ENCODE measurements at places on chromosomes 2 and 18.

DNA sequence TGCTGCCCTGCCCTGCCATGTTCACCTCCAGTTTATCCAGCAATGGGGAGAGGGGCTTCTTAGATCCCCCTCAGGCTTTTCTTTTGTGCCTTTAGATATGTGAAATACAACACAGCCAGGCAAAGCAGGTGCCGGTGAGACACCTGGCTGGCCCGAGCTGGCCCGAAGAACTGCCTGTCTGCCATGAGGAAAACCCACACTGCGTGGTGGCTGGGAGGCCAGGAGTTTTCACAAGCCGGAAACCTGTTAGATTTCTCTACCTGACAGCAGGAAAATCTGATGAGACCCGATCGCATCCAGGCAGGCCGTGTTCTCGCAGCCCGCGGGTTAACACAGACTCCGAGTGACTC is 5.7 kb upstream of the GAL3ST2 start:
- DNase-seq: no peak

DNA sequence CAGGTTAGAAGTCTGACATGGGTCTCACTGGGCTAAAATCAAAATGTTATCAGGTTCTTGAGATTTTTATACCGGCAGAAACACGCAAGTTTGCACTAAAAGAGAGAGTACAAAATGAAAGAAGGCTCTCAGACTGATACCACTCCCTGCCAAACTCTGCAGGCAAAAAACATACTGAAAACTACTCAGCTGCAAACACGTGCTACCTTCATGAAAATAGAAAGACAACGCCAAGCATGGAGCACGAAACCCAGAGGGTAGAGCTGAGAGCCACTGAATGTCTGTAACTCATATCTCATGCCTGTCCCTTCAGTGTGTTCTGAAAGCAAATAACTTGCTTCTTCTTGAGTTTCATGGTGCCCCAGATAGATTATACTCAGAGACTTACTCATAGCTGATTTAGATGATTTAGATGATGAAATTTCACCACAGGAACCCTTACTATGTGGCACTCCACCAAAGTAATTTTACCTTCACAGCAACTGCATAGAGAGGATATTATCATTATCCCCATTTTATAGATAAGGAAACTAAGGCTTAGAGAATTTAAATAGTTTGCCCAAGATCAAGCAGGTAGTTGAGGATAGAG is 313.0 kb upstream of the SLC39A10 start:
- no peak for DNase-seq

DNA sequence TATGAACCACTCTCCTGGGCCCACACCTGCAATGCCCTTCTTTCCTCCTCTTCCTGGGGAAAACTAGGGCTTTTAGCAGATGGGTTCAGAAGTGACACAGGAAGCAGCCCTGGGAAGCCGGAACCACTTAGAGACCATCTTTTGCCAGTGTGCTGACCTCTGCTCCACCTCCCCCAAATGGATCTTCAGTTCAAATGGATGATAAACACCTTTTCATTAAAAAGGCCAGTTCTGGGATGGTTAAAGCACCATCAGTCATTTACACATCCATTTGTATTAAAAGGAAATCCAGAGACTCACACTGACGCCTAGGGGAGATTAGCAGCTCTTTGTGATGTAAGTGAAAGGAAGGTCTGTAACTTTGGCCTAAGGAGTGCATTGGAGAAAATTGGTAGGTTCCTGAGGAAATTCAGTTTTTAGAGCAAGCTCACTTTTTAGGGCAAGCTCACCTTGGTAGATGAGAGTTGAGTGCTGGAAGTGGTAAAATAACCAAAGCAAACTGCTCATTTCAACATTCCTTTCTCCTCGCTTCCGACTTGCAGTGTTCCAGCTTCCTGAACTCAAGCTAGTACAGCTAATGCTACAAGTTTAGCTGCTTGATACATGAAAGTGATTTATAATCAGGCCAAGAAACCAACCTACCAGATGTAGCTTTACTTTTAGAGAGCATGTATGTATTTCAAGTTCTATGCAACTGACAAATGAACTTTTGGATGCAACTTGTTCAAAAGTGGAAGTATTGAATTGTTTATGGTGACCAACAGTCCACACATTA is 47.7 kb downstream of the ACTR2 start:
- no peak for DNase-seq

DNA sequence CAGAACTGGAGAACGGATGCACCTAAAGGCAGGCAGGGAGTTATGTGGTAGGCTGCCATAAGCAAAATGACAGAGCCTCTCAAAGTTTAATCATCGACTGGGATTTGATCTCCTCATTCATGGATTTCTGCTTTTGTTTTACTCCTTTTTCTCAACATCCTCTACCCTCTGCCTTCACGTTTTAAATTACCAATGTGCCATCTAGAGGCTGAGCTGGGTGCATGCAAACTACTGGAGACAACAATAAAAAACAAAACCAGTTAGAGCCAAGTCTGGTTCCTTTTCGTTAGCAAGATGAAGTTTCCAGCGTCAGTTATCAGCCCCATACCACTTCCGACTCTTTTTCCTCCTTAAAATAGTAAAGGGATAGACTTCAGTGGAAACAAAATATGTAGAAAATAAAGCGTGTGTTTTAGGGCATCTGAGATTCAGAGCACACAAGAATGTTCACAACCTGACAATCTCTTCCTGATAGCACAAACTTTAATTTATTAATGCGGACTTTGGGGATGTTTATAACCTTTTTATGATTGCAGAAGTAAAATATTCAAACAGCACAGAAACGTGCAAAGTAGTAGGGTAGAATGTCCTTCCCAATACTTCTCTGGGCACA is 117.0 kb downstream of the LAMA1 start:
- DNase-seq: no peak

DNA sequence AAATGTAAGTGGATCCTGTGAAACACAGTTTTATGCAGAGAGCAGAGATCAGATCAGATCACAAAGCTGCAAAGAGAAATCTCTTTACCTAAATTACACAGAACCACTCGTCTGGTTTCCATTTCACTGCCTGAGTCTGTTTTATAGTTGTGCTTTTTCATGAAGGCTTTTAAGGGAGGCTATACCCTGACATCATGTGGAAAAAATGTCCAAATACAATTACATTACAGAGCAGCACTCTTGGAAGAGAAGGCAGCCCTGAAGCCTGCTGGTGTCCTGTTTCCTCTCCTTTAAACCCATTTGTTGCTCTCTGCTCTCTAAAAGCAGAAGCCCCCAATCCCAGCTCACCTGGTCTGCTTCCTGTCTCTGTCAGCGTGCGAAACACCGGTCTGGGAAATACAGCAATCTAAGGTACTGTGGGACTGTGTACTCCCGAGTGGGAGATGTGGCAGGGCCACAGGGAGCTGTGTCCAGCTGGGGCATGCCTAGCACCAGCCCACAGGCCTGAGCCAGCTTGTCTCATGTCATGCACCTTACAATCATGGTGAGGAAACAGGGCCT is 24.8 kb upstream of the ZFP36L2 start:
- DNase-seq: no peak

GRCh38 chr2:48268671-48269070 is 261.3 kb upstream of the STON1 start:
- DNase-seq: no peak

DNA sequence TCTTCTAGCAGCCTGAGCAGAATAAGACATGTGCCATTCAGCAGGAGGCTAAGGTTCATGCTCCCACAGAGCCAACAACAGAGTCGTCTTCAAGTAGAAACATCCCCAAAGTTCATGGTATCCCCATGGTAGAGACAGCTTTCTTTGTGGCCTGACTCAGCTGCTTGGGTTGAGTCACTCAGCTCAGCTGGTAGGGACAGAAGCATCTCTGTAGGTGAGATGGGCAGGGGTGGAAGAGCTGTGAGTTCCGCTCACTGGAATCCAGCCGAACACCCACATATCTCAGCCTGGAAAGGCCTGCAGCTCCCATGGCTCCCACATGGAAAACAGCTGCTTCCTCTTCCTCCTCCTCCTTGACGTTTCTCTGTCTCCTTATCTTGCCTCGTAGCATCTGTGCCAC is 792.7 kb downstream of the RNF144A start:
- DNase-seq: no peak

DNA sequence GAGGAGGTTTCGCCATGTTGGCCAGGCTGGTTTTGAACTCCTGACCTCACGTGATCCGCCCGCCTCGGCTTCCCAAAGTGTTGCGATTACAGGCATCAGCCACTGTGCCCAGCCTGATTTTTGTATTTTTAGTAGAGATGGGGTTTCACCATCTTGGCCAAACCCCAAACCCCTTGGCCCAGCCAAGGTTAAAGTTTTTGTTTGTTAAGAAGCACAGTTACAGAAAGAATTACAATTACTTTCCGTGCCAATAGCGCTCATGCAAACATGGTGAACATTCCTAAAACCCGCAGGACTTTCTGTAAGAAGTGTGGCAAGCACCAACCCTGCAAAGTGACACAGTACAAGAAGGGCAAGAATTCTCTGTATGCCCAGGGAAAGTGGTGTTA is 26.1 kb downstream of the ITSN2 start:
- DNase-seq: no peak
